Fibroblast of gingiva (primary cell): ENCODE measurements at places on chromosomes 6 and 20.

- peak; percentile 51 for DNase-seq
Measured at GRCh38 chr6:169831450-169832246, 80.2 kb downstream of the ERMARD start.

GRCh38 chr6:105207524-105208269, 27.9 kb upstream of the POPDC3 start:
- no peak for DNase-seq

GRCh38 chr6:34986845-34987246, 97.8 kb downstream of the ANKS1A start:
- DNase-seq = peak; percentile 73

DNA sequence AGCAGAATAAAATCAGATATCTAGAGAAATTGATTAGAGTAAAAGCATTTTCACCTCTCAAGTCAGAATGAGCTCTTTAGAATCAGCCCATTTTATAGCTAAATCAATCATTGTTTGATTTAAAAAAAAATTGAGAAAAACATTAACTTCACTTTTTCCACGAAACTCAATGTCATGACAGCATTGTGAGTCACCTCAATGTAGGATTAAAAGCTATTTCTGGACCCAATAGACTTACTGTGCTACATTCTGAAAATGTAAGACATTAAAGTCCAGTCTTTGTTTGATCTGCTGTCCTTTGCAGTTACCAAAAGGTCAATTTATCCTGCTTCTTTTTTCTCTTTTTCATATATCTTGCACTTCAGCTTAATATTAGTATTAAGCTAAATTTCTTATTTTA, 519.4 kb upstream of the ZNF337 start:
- DNase-seq = no peak

DNA sequence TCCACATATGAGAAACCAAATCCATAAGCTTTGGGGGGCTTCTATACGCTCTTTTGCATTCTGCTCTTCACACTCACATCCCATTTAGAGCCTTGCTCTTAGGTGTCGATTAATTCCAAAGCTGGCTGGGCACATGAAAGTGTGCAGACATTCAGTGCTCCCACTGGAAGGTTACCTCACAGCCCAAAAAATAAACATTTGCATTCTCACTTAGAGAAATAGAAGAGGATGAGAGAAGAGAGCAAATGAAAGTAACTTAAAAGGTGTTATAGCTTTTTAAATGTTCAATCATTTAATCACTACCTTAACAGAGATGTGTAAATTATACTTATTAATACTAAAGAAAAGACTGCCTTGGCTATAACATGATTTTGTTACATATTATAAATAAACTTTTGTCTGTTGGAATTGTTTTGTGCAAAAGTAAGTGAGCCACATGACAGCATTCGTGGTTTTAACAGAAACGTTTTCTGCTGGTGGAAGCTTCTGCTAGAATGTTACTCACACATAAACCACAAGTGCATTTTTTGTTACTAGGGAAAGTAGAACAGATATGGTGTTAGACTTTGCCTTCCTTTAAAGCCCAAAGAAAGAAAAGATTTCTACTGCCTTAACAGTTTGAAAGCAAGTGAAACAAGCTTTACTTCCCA, 116.7 kb downstream of the SIM1 start:
- DNase-seq = peak; percentile 26

DNA sequence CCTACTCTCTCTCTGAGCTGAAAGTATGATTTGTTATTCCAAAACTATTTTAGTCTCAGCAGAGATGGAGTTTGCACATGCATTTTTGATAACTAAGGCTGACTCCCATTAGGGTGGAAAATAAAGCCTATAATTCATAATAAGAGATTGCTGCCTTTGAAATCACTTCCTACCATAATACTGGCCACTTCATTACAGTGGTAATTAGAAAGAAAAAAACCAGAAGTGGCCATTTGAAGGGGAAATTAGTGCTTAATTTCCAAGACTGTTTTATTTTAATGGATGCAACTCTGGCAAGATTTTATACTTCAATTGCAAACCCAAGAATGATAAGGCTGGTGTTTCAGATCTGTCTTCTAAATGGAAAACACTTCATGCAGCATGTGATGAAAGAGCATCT, 43.4 kb downstream of the SLC35B3 start:
- no peak for DNase-seq

DNA sequence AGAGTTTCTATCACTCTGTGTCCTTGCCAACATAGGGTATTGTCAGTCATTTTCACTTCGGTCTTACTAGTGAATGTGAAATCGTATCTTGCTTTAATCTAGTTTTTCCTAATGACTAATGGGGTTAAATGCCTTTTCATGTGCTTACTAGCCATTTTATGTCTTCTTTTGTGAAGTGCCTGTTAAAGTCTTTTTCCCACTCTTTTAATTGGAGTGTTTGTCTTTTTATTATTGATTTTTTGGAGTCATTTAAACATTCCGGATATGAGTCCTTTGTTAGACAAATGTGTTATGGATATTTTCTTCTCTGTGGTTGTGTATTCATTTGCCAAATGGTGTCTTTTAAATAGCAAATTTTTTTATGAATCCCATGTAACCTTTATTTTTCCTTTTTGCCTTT, 194.6 kb downstream of the CDH26 start:
- DNase-seq = no peak

DNA sequence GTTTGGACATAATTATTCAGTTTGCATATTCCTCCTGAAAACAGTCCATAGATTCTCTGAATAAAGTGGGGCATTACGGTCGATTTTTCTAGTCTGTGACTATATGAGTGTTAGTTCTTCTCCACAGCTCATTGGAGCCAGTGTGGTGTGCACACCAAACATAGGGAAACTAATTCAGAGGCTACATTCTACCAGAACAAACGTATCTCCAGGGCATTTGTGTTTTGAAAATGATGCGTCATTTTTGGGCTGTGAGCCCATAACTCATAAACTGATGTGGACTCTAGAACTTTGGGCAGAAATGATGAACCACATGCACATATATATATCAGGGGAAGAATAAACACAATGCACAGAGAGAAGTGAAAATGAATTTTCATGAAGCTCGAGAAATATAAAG, 41.8 kb downstream of the C6orf58 start:
- DNase-seq = peak; percentile 22

DNA sequence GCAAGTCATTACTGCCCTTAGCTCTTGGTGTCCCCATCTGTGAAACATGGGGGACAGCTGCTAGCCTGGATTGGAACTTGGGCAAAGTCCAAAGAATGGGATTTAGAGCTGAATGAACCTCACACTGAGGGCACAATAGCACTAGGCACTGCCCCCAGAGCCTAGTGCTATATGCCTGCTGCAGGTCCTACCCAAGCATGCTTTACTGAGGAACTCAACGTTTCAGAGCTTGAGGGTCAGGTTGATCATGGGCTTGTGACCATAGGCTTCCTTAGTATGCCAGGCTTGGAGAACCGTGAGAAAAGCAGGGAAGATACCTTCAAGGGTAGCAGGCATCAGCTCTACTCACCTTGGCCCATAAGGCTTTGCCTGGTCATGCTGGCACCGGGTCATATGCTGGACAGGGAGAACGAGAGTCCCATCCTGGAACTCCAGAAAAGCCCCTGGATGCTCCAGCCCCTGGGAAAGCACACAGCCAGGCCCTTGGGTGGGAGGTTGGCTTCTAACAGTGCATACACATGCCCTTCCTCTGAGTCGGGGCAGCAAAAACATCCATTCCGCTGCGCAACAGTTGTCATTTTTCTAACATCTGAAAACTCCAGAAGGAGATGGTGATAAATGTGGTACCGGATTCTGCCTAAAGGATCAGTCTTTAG, 29.7 kb downstream of the EIF2S2 start:
- no peak for DNase-seq

DNA sequence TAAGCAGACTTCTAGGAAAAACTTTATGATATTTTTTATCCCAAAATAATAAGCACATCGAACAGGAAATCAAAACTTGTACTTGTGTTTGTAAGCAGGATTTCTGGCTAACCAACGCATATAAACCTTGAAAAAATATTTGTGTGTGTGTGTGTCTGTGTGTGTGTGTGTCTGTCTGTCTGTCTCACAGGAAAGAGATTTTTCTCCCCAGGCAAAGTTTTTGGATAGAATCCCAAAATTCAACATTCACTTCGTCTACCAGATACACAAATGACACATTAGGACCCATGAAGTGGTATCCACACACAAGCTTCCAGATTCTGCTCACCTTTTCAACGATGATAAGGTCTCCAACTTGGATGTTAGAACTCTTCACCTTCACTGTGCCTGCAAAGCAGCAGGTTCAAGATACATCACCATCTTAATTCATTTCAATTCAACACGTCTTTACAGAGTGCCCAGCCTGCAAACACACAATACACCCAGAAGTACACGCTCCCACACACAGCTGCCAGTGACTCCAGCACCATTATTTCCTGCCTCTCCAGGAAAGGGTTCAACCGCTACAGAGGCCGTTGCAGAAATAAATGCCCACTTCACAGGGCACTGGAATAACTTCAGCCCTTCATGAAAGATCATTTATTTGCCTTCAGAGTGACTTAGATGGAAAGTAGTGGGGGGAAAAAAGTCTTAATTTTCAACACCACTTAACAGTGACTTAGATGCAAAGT, 70.9 kb downstream of the ATP9A start:
- no peak for DNase-seq

- no peak for DNase-seq
Measured at GRCh38 chr6:119310486-119311036, 39.0 kb downstream of the MAN1A1 start.

DNA sequence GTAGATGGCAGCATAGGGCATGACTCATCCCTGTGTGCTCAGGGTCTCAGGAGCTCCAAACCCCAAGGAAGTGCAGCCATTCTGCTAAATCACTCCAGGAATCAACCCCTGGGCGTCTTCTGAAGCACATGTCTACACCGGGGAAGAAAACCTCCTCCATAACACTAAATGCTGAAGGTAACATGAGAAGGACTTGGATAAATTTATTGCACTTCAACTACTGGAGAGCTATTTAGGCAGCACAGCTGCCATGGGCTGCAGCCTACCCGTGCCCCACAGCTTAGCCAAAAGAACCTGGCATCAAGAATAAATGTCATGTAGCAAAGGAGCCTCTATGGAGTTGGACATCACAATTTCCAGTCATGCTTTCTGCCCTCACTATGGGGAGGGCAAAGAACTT, 152.4 kb upstream of the PROKR2 start:
- no peak for DNase-seq

- no peak for DNase-seq
Measured at GRCh38 chr6:141443032-141443431, 689.7 kb upstream of the GJE1 start.

DNA sequence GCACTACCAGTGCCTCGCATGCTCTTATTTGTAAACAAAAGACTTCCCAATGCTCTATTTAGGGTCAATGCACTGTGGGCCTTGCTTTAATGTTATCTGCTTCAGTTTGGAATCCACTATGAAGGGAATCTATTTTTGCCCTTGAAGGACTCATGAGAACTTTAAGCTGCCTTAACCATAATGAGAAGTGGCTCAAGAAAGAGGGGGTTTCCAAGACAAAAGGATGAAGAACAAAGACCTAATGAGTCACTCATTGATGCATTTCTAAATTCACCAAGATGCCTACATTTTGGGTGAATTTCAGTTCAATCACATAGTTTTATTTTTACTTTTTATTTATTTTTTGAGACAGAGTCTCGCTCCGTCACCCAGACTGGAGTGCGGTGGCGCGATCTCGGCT, 228.2 kb downstream of the LY86 start:
- DNase-seq = no peak

DNA sequence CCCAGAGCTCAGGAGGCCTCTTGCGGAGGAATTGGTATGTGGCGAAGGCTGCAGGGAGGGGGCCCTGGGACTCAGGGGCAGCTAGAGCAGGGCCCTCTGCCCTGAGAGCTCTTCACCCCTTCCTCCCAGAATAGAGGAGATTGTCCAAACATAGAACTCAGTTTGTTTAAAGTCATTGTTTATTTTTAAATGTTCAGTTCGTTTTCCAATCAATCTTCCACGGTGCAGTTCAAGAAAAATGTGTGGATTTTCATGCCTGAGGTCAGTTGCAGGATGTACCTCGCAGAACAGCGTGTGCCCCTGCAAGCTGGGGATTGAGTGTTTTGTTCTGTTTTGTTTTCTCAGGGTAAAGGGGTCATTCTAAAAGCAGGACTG, 37.2 kb downstream of the MGME1 start:
- DNase-seq = no peak

DNA sequence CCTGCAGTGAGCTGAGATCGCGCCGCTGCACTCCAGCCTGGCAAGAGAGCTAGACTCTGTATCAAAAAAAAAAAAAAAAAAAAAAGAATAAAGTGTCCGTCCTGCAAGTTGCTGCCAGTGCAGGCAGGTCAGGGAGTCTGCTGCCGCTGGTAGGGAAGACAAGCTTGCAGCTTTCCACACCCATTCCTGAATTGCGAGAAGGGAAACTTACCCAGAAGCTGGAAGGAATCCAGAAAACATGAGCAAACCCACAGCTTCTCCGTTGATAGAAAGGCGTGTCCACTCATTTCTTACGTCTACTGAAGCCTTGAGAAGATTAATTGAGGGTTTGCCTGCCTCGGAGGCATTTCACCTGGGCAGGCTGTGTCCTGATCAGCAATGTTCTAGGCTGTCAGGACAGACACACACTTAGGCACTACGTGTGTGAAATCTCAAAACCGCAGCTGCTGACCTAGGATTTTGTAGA, 61.6 kb upstream of the DSP start:
- peak; percentile 42 for DNase-seq

DNA sequence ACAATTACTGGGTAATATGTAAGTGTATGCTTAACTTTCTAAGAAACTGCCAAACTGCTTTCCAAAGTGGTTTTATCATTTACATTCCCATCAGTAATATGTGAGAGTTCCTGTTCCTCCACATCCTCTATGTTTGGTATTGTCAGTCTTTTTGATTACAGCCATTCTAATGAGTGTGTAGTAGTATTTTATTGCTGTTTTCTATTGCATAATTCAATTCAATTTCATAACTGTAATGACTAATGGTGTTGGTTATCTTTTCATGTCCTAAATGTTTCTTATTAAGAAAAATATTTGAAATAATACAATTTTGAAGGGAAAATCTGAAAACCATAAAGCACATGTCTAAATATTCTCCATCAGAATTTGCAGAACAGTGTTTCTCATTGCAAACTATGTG, 119.3 kb downstream of the MAP3K7 start:
- no peak for DNase-seq

DNA sequence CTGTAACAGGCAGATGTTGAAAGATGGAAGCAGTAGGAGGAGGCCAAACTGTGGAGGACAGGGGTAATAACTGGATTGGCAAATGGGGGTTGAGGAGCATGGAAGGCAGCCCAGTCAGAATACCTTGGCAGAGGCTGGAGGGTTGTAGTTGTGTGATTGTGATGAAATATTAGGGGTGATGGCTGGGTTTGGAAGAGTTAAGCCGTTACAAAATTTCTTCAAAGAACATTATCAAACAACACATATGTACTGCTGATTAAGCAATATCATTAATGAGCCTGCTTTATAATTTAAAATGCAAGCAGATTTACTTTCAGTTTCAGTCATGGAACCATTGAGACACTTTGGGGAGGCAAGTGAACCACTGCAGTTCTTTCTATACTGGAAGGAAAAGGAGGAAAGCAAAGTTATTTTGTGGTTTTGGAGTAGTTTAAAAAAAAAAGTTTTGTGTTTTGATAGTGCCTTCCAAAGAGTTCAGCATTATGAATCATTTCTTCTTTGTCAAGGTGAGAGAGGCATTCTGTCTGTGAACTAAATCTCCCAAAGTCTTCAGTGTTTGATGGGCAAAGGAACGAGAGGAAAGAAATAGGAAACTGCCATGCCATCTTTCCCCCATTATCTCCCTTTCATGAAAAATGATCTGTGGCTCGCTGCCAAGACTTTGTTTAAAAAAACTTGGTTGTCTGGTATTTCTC, 20.7 kb downstream of the FOXO3 start:
- peak; percentile 98 for DNase-seq
